ENCODE measurements at places on chromosomes 3 and 15. TPM values are rescaled to one million over a fixed set of nuclear protein-coding genes. Genes with fewer than 3 reads are reported as not detected.

The COL8A1 gene
- 69.2 TPM for total RNA-seq

The ERICH6 gene
- total RNA-seq: not detected

The GRAMD1C gene
- 45.1 TPM for total RNA-seq

The CEP63 gene
- total RNA-seq: 12.8 TPM

The DNASE1L3 gene
- total RNA-seq: not detected

The HRG gene
- total RNA-seq: not detected

The INSYN1 gene
- not detected for total RNA-seq

The DET1 gene
- total RNA-seq: 2.3 TPM

The CHRNA5 gene
- 9.4 TPM for total RNA-seq

The FAM107A gene
- total RNA-seq: 12.2 TPM

The PPP2R3A gene
- total RNA-seq: 7.1 TPM

The GPR160 gene
- total RNA-seq: 1.2 TPM

The TRH gene
- not detected for total RNA-seq

The CHST14 gene
- 10.7 TPM for total RNA-seq

The CCR1 gene
- total RNA-seq: not detected

The TM4SF4 gene
- not detected for total RNA-seq

The THAP10 gene
- 1.9 TPM for total RNA-seq

The SLC6A1 gene
- not detected for total RNA-seq

The RTP1 gene
- total RNA-seq: not detected

The NEDD4 gene
- total RNA-seq: 26.0 TPM

The RASL12 gene
- total RNA-seq: not detected

The ANKRD34C gene
- total RNA-seq: not detected

The STRA6 gene
- 0.32 TPM for total RNA-seq

The DNAH1 gene
- 1.5 TPM for total RNA-seq

The CD80 gene
- total RNA-seq: not detected

The NSMCE3 gene
- total RNA-seq: 9.1 TPM

The EXD1 gene
- total RNA-seq: not detected

The SEMA6D gene
- 1.6 TPM for total RNA-seq

The TRIM42 gene
- not detected for total RNA-seq

The NANOGP8 gene
- not detected for total RNA-seq

The TNFAIP8L3 gene
- 10.2 TPM for total RNA-seq

The GREM1 gene
- total RNA-seq: 0.32 TPM

The GPR171 gene
- not detected for total RNA-seq

The PDHB gene
- 99.7 TPM for total RNA-seq

The PCNP gene
- 111 TPM for total RNA-seq

The RFTN1 gene
- 29.3 TPM for total RNA-seq

The RPL4 gene
- 2,214 TPM for total RNA-seq

The LRRC3B gene
- not detected for total RNA-seq

The USP3 gene
- 48.3 TPM for total RNA-seq

The OR5K1 gene
- not detected for total RNA-seq

The KIF7 gene
- 8.1 TPM for total RNA-seq

The MRPL46 gene
- total RNA-seq: 24.0 TPM

The CD47 gene
- total RNA-seq: 134 TPM

The GADL1 gene
- total RNA-seq: 0.32 TPM

The CCDC39 gene
- total RNA-seq: not detected

The SAMMSON gene
- total RNA-seq: not detected

The CD200 gene
- total RNA-seq: 1.6 TPM

The ANKRD63 gene
- total RNA-seq: not detected

The SMCO1 gene
- not detected for total RNA-seq

The SMARCC1 gene
- 29.6 TPM for total RNA-seq

The GOLGA8S gene
- 0.15 TPM for total RNA-seq
